Right renal cortex interstitium (tissue), 3 donors: ENCODE measurements at places on chromosomes 5 and 9.

DNA sequence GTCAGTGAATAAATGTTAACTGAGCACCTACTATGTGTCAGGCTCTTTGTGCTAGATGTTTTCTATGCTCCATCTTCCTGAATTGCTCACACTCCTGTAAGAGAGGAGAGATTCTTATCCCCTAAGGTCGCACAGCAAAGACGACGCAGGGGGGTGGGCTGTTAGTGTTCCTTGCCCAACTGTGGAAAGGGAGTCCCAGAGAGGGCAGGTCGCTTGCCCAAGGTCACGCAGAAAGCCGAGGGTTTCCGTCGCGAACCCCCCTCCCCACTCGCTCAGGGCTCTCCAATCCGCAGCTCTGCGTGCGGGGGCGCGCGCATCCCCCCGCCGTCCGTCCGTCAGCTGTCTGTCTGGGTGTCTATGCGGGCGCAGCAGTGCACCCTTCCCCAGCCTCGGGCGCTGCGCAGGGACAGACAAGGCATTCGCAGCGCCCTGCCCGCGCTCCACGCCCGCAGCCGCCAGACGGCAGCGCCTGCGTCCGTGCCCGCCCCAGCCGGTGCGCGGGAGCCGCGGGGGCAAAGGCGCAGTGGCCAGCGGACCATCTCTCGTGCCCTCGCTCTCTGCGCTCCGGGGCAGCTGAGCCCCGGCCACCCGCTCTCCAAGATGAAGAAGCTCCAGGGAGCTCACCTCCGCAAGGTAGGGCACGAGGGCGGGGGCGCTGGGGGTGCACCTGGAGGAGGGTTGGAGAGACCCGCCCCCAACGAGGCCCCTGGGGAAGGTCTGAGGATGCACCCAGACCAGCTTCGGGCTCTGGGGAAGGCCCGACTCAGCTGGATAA is at the start of gene SLC6A7:
Gene SLC6A7, plus strand, starts transcription at position 335 of the 775 bp plus-strand sequence. Its CDS starts 266 bp downstream, at position 601.
- no peak for DNase-seq

DNA sequence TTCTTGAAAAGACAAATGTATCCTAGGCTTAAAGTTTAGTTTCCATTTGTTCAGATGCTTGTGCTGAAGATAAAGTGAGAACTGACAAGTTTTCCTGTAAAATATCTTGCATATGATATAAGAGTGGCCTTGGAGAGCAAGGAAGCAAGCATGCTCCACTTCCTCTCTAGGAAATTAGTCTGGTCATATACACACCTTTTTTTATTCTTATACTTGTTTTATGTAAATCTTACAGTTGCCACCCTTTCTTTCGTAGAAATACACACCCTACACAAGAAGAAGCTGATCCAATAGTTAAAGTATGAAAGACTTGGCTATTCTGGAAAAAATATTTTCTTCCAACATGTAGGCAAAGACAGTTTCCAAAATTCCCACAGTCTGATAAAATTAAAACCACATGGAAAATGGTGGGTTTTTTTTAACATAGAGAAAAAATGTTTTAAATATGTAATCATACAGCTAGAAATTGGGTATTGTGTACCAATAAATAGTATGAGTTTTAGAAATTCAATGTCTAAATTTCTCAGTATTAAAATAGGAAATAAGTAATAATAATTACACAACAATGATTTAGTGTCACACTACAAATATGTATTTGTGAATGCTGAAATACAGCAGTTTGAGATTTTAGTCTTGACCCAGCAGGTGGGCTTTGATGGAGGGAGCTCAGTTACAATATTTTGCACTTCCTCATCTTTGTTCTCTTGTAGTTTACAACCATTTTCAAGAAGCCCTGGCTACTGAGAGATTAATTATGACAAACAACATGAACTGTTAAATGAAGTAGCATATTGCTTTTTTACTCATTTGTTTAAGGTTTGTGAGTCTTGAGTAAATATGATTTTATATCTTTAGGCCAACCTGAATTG is 185.7 kb upstream of the GNA14 start:
- no peak for DNase-seq

DNA sequence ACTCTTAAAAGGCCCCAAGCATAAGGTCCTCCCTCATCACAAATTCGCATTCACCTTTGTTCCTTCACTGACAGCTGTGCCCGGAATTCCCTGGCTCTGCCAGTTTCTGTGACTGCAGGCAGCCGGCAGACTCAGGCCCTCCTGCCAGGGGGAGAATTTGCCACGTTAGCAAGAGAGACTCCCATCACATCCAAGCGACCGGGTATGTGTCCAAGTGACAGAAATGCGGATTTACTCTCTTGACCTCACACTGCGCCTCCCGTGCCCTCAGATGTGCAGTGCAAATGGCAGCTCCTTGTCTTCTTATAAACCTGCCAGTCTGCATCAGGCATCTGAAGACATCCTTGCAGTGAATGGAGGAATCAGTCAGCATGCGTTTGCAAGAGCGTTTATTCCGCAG is 187.1 kb upstream of the WWC1 start:
- DNase-seq: no peak

GRCh38 chr9:7982907-7983306 is 183.3 kb upstream of the DMAC1 start:
- no peak for DNase-seq

DNA sequence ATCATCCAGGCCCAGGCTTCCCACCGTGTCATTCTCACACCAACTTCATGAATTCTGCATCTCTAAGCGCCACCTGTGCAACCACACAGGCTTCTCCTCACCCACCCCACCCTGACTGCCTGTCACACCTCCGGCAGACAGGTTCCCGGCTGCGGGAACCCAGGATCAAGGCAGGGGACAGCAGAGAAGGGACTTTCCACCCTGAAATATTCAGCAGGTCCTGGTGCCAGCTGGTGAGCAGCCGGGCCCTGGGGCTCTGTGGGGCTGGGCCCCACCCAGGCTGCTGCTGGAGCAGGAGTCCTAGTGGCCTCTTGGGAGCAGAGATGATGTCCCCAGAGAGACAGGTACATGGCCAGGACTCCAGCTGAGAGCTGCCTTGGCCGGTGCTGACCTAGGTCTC is 12.7 kb downstream of the ANXA6 start:
- no peak for DNase-seq

- DNase-seq: no peak
Measured at GRCh38 chr5:53542926-53543325, 17.5 kb upstream of the NDUFS4 start.

GRCh38 chr9:93664549-93665120 is 88.3 kb downstream of the PHF2 start:
- no peak for DNase-seq

GRCh38 chr9:109168170-109168569 is 1.1 kb upstream of the FRRS1L start:
- DNase-seq: no peak

GRCh38 chr5:19099195-19099594 is 888.8 kb downstream of the CDH18 start:
- no peak for DNase-seq

DNA sequence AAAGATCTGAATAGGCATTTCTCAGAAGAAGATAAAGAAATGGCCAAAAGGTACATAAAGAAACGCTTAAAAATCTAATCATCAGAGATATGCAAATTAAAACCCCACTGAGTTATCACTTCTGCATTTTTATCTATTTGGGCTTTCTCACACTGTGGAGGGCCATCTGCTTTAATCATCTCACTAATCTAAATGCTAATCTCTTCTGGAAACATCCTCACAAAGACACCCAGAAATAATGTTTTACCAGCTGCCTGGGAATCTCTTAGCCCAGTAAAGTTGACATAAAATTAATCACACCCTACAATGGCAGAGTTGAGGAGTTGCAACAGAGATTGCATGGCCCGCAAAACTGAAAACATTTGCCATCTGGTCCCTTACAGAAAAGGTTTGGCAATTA is 407.9 kb upstream of the CYLC2 start:
- DNase-seq: no peak

GRCh38 chr5:112737070-112737462 is 619 bp upstream of the APC start:
- DNase-seq: peak; percentile 7

DNA sequence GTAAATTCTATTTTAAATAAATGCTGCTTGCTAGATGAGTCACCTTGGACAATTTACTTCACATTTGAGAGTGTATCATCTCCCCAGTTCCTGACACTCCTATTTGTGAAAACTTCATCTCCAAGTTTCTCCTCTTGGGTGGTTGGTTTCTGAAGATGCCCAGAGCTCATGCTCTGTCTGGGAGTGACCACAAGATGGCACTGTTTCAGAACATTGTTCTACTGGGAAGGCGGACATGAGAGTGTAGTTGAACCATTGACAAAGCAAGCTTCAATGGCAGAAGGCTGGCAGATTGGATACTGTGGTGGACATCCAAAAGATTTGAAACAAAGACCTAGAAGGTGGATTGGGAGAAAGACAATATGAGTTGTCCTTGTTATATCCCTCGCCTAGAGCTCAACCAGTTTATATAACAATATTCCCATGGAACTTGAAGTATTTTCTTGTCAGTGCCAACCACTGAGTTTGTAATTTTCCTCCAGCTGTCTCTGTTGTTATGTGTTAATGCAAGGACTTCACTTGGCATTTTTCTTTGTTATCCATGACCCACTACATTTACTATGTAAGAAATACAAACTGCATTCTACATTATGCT is 234.3 kb upstream of the ANKH start:
- DNase-seq: no peak

GRCh38 chr5:93342563-93343061 is 238.4 kb downstream of the NR2F1-AS1 start:
- DNase-seq: no peak

- DNase-seq: no peak
Measured at GRCh38 chr5:156188016-156188415, 138.9 kb upstream of the SGCD start.

- no peak for DNase-seq
Measured at GRCh38 chr5:115170134-115170928, 623 bp upstream of the TRIM36 start.

GRCh38 chr9:22010866-22011625 is 1.9 kb upstream of the CDKN2B start:
- DNase-seq: no peak

DNA sequence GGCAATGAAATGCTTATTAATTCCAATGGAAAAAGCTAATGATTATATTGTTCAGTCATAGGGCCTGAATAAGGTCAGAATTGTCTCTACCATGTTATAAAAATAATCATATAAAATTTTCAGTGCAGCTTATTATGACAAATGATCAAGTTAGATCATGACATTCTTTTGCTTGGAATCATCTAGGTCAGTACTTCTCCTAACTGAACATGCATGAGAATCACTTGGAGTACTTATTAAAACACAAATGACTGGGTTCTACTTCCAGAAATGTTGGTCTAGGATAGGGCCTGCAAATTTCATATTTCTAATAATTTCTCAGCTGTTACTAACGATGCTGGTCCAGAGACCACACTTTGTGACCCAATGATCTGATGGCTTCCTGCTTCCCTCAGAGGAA is 806.0 kb upstream of the ZNF608 start:
- DNase-seq: no peak

GRCh38 chr9:121773286-121773953 is 122.0 kb downstream of the DAB2IP start:
- DNase-seq: no peak

GRCh38 chr9:122016309-122016708 is 76.8 kb downstream of the TTLL11 start:
- DNase-seq: no peak

DNA sequence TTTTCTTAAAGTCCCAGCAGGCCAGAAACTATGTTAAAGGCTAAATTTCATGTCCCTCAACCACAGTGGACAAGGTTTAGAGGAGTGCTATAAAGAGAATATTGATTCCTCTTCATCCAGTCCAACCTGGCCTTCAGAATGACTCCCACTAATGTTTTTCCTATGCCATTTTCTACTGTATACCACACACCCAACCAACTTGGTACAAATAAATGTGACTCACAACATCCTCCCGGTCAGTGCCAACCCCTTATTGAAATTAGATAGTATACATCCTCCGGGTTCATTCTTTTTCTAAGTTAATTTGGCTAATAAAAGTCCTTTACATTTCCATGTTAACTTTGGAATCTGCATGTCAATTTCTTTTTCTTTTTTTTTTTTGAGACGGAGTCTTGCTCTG is 215.1 kb downstream of the TSSK1B start:
- no peak for DNase-seq

- no peak for DNase-seq
Measured at GRCh38 chr5:172071309-172071875, 65.0 kb upstream of the FBXW11 start.

DNA sequence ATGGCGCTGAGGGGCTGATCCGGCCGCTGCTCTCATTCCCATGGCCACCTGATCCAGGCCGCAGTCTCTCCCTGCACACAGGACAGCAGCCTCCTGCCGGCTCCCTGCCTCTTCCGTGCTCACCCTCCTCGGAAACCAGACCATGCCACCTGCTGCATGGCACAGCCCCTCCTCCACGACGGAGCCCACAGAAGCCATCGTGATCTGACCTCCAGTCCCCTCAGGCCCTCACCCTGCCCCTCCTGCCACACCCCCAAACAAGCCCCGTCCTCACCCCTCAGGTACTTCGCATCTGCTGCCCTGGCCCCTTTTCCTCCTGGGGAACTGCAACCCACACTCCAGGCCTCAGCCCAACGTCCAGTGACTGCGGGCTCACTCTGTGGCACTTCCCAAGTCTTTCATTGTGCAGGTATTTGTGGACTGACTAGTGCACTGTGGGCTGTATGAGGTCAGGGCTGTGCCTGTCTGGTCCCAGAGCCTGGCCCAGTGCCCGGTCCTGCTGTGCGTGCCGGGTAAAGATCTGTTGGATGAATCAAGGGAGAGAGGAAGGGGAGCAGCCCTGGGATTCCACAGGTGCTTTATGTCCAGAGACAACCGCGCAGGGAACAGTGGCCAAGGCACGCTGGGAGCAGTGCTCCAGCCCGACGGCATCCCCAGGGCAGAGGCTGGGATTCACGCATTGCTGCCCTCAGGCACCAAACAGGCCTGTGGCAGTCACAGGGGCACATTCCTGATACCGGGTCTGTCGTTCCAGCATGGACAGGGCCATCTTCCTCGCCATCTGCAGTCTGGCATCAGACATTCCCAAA is 86.1 kb downstream of the ADAMTS2 start:
- no peak for DNase-seq

DNA sequence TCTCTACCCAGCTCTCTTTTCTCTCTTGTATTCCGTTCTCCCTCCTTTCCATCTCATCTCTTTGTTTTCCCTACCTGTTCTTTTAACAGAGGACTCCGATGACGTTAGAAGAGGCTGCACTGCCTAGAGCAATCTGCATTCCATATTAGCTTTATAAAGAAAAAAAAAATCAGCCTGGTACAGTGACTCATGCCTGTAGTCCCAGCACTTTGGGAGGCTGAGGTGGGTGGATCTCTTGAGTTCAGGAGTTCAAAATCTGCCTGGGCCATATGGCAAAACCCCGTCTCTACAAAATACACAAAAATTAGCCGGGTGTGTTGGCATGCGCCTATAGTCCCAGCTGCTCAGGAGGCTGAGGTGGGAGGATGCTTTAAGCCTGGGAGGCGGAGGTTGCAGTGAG is 49.0 kb downstream of the DAPK1 start:
- DNase-seq: no peak

DNA sequence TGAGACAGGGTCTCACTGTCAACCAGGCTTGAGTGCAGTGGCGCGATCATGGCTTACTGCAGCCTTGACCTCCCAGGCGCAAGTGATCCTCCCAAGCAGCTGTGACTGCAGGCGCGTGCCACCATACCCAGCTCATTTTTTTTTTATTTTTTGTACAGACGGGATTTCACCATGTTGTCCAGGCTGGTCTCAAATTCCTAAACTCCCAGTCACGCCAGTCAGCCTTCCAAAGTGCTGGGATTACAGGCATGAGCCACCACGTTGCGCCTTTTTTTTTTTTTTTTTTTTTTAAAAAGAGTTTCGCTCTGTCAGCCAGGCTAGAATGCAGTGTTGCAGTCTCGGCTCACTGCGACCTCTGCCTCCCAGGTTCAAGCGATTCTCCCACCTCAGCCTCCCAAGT is 27.1 kb upstream of the SRP19 start:
- no peak for DNase-seq
